LHCN-M2 (cell line): ENCODE measurements at places on chromosomes 12 and 14.
A peak's percentile ranks its signal among the peaks of the same experiment; 100 is the strongest.

DNA sequence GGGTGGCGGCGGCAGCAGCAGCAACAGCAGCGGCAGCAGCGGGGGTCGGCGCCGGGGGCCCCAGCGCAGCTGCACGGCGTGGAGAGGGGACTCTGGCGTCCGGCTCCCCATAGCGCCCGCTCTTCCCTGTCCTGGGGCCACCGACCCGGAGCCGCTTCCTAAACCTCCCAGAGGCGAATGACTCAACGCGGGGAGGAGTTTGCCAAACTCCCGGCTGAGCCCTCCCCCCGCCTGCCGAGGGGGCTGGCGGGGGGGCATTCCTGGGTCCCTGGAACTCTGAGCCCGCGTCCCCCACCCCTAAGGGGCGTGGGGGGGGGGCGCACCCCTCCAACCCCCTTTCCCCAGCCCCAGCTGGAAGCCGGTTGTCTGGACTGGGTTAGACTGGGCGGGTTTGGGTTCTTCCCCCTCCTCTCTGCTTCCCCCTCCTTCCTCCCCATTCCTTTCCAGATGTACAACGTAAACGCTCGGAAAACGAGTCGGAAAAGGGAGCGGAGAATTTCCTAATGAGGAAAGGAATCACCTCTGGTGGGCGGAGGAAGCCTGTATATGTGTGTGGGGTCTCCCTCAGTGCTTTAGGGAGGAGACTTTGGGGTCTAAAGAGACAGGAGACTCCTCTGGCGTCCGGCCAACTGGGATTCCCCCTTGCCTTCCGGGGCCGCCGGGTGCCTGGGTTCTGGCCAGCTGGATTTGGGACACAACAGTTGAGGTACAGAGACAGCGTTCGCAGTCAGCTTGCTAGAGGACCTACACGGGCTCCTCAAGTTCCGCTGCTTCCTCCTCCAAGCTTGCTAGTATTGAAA is at the start of gene ITGA5:
ITGA5 (minus strand) TSS at position 179 of the 800 bp plus-strand sequence; CDS start at position 111, 68 bp downstream.
- DNase-seq = peak; percentile 77

GRCh38 chr14:36176524-36176923 is at the start of gene PTCSC3:
TSS of gene PTCSC3 (minus strand) at chr14:36176722.
- no peak for DNase-seq

DNA sequence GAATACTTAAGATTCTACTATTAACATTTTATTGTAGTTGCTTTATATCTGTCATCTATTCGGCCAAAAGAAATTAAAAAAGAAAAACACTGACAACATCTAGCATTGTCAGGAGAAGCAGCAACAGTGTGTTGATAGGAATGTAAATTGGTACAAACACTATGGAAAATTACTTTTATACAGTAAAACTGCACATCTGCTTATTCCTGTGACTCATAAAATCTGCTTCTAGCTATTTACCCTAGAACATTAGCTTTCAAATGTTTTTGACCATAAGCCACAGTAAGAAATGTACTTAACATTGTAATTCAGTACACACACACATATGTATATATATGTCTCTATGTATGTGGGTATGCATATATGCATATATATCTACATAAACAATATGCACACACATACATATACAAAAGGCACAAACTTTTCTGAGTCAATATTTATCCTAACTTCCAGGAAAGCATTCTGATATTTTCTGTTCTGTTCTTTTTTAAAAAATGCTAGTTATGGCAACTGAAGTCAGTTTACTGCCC is 278.9 kb upstream of the GARIN2 start:
- no peak for DNase-seq

DNA sequence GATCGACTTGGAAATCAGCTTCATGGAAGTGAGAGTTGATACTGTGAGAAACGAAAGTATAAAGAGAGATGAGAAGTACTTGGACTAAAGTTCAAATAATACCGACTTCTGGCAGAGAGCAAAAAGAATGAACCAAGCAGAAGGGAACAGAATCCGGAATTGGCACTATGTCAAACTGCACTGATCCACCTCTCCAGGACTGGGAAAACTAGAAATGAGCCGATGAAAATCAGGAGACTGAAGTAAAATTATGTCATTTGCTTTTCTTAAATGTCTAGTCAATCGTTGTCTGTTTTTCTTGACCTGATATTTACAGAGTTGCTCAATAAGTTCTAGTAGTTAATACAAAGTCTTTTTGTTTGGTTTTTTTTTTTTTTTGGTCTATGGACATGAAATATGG is 163.0 kb upstream of the FOXG1 start:
- peak; percentile 52 for DNase-seq

- no peak for DNase-seq
Measured at GRCh38 chr12:102116392-102116791, 3.5 kb downstream of the NUP37 start.

DNA sequence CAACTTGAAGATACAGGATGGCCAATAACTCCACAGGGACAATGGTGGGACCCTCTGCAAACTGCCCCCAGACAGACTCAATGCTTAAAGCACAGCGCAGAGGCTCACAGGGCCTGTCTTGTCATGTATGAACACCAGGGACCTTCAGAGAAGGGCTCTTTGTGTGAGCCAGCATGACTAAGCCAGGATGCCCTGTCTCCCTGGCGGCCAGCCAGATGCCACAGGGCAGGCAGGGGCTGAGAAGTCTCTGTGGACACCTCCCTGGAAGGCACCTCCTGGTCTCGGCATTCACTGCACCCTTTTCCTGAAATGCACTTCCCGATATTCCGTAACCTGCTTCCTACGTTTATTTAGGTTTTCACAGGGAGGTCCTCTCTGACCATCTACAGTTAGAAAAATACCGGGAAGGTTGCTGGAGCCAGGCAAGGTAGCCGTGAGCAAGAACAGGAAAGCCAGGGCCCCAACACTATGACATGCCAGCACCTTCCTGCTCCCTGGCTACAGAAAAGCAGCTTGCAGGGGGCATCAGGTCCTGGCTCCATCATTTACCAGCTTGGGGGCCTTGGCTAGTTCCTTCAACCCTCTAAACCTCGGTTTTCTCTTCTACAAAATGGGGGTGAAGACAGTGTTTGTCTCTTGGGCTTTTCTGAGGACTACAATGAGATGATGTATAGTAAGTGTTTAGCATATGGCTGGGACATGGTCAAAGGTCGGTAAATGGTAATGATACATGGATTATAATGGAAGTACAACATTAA is 65.0 kb downstream of the PITPNM2 start:
- DNase-seq = peak; percentile 82

DNA sequence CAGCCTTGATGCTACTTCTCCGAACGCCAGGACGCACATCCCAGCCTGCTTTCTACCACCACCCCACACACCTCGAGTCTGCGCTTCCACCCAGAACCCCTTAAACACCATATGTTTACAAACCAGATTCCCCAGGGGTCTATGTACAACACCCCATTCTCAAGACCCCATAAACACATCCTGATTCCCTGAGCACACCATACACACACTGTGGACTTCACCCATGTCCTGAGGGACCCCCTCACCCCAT is 733 bp downstream of the TTC7B start:
- no peak for DNase-seq

DNA sequence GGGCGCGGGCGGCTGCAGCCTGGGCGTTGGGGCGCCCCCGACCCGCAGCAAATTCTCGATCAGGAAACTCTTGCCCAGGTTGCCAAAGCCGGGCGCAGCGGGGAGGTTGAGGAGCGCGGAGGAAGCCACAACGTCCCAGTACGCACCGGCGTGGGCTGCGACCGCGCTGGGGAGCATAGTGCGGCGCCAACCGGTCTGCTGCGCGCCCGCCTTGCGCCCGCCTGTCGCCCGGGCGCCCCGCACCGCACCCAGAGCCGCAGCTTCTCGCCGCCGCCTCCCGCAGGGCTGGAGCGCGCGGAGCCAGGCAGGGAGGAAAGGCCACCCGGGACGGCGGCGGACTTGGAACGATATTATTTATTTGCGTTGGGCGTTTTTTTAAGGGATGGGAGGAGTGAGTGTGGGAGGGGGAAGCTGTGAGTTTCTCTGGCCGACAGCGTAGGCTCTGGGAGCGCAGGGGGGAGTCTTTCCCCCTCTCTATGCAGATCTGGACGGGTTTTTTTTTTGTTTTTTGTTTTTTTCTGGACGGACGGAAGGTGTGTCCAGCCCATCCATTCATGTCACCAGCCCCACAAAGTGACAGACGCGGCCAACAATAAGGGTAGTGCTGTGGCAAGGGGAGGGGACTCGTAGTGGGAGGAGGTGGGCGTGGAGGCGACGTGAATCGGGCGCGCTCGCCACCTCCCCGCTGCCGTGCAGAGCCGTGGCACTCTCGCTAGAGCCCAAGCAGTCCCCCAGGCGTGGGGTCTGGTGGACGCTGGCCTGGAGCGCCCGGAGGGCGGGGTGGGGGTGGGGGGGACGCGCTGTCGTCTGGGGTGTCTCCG is at the start of gene DBX2:
DBX2 (minus strand) TSS at position 349 of the 821 bp plus-strand sequence; CDS start at position 177, 172 bp downstream.
- DNase-seq = no peak

DNA sequence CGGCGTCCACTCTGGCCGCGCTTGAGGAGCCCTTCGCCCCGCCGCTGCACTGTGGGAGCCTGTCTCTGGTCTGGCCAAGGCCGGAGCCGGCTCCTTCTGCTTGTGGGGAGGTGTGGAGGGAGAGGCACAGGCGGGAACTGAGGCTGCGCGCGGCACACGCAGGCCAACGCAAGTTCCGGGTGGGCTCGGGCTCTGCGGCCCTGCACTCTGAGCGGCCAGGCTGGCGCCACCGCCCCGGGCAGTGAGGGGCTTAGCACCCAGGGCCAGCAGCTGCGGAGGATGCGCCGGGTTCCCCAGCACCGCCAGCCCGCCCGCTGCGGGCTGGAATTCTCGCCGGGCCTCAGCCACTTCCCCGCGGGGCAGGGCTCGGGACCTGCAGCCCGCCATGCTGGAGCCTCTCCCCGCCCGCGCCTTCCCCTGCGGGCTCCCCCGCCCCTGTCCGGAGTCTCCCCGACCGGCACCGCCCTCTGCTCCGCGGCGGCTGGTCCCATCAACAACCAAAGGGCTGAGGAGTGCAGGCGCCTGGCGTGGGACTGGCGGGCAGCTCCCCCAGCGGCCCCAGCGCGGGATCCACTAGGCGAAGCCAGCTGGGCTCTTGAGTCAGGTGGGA is 921.2 kb upstream of the FOXG1 start:
- no peak for DNase-seq

- DNase-seq = peak; percentile 46
Measured at GRCh38 chr14:88831284-88831683, 6.8 kb downstream of the TTC8 start.

- no peak for DNase-seq
Measured at GRCh38 chr12:31737345-31737744, 8.5 kb upstream of the AMN1 start.

GRCh38 chr12:114092981-114093380 is 126.9 kb upstream of the RBM19 start:
- no peak for DNase-seq

DNA sequence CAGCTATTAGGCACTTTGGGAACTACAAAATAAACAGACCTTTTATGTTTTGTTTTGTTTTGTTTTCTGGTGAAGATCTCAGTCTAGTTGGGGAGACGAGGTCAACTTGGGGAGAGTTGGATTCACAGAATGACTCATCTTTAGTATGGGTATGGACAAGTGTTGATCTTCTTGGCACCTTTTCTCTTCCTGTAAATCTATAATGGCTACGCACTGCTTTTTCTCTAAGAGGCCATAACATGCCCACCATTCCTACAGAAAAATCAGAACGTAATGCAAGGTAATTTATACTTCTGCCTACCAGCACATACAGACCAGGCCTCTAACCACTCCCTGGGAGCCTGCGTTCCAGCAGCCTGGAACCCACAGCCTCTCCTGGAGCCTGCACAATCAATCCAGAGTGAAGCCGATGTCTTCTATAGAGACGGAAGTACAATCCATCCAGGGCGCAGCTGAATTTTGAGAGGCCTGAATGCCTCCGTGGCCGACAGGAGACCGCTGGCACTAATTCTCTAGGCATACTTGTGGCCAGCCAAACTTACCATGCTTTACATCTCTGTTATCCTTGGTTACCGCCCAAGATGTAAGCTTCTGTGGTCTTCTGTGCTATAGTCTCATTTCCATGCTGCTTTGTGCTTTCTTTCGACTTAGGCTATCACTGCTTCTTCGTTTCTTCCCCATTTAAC is 717 bp downstream of the PPHLN1 start:
- DNase-seq = peak; percentile 23

DNA sequence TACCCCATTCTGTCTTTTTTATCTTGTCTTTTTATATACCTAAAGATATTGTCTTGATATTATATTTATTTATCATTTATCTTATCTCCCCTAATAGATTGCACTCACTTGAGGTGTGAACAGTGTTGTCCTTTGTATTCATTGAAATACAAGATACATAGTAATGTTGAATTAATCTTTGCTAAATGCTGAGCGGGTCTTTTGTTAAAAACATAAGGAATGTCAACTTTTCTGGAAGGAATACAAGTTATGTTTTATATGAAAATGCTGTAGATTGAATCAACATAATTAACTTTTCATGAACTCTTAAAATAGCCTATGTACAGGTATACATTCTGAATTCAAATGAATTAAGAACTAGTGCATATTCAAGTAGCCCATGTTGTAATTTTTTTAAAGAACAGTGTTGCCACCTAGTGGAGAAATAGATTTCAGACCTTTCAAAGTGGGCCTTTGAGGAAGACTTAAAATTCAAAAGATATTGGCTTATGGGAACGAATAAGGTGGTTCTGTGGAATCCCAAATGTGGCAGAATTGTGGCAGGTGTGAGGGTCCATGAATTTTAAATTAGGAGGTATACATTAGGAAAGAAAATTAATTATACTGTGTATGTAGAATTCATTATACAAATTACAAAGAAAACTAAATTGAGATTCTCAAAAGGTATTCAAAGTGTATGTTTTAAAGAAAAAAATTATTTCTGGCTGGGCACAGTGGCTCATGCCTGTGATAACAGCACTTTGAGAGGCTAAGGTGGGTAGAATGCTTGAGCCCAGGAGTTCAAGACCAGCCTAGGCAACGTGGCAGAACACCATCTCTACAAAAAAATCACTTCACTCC is 19.1 kb downstream of the BBOF1 start:
- DNase-seq = peak; percentile 55

GRCh38 chr14:54489731-54490444 is 1.1 kb upstream of the GMFB start:
- DNase-seq = no peak

DNA sequence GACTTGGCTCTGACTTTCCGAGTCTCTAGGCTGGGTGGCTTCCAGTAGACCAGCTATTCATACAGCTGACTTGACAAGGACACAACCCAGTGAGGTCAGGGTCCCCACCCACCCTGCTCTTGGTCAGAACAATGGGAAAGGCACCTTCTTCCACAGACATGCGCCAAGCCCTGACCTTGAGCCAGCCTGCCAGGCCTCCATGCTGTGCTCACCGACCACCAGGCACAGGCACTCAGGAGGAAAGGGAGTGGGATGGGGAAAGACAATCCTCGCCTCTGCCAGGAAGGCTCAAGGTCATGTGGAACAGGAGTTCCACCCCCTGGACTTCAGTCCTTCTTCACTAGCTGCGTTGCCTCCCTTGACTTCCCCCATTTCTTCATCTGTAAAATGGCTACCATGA is 31.4 kb downstream of the GALNT16 start:
- no peak for DNase-seq
